ENCODE measurements at places on chromosomes 2 and 18. TPM values are rescaled to one million over a fixed set of nuclear protein-coding genes. Genes with fewer than 3 reads are reported as not detected.
A peak's percentile ranks its signal among the peaks of the same experiment; 100 is the strongest.

- H3K27ac ChIP-seq = no peak overlapping the region
- H3K36me3 ChIP-seq = no peaks in the 10 kb centered on the region
- no peaks in the 10 kb centered on the region for H3K27me3 ChIP-seq
These were observed 949.3 kb downstream of the BCL11A start for GRCh38 chr2:59604123-59604522.

GRCh38 chr2:184780944-184781343 lies 182.6 kb downstream of the ZNF804A start:
- H3K36me3 ChIP-seq = no peaks in the 10 kb centered on the region
- H3K4me3 ChIP-seq = no peak overlapping the region
- DNase-seq = no peak
- H3K4me1 ChIP-seq = no peaks in the 10 kb centered on the region
- H3K27ac ChIP-seq = no peak overlapping the region
- H3K27me3 ChIP-seq = no peaks in the 10 kb centered on the region

GRCh38 chr2:8119782-8120505 lies 561.9 kb upstream of the ID2 start:
- no peaks in the 10 kb centered on the region for H3K36me3 ChIP-seq
- H3K27ac ChIP-seq = peak overlapping the region; percentile 51
- peaks cover 44% of the 10 kb centered on the region for H3K4me1 ChIP-seq
- no peak for DNase-seq

DNA sequence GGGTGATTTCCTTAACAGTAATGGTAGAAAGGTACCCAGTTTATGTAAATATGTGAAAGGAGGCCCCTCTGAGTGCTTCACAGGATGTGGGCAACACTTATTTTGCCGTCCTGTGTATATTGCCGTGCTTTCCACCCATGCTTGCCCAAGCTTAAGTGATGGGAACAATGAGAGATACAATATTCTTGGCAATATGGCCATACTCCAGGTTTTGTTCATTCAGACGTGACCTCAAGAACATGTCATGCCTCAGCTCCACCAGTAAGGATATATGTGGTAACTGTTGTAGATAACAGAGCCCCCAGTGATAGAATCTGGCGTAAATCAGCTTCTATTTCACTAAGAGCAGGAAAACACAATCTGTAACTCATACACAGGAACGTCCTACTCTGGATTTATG lies 318.7 kb downstream of the PTPRM start:
- no peak for DNase-seq
- no peak overlapping the region for H3K27ac ChIP-seq
- no peaks in the 10 kb centered on the region for H3K27me3 ChIP-seq
- H3K4me3 ChIP-seq = no peak overlapping the region
- H3K36me3 ChIP-seq = no peaks in the 10 kb centered on the region

The VIT gene
- not detected for total RNA-seq

The UGT1A7 gene
- not detected for total RNA-seq

The TIGD1 gene
- 12.8 TPM for total RNA-seq
